ENCODE measurements at places on chromosomes 12 and 14.

DNA sequence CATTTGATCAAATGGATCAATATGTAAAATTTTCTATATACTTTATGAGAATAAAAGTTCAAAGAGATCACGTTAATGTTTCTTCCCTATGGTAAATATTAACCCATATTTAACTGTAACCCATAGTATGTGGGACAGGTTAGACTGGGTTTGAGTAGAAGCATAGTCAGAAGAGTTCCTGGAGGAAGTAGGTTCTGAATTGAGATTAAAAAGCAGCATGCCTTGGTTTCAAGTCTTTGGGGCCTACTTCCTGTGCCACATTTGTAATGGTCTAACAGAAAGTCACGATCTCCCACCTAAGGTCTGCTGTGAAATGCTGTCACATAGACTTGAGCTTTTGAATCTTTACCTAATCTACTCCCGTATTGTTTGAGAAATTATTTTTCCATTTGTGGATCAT lies 63.8 kb downstream of the FIGNL2 start:
- DNase-seq, result no peak

DNA sequence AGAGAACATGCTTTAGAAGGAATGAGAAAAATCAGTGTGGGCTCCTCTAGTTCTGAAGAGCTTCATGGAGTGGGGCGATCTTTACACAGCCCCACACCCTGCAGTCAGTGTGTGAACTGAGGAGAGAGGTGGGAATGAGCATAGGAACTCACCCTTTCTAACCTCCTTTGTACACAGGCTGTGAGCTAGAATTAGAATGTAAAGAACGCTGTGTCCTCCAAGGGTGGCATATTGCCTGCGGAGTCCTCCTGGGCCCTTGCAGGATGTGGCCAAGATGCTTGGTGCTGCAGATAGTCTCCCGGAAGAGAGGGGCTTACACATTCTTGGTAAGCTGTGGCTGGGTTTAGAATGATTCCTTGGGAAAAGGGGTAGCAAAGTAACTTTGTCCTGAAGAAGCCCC lies 43.9 kb downstream of the NINJ2 start:
- no peak for DNase-seq

DNA sequence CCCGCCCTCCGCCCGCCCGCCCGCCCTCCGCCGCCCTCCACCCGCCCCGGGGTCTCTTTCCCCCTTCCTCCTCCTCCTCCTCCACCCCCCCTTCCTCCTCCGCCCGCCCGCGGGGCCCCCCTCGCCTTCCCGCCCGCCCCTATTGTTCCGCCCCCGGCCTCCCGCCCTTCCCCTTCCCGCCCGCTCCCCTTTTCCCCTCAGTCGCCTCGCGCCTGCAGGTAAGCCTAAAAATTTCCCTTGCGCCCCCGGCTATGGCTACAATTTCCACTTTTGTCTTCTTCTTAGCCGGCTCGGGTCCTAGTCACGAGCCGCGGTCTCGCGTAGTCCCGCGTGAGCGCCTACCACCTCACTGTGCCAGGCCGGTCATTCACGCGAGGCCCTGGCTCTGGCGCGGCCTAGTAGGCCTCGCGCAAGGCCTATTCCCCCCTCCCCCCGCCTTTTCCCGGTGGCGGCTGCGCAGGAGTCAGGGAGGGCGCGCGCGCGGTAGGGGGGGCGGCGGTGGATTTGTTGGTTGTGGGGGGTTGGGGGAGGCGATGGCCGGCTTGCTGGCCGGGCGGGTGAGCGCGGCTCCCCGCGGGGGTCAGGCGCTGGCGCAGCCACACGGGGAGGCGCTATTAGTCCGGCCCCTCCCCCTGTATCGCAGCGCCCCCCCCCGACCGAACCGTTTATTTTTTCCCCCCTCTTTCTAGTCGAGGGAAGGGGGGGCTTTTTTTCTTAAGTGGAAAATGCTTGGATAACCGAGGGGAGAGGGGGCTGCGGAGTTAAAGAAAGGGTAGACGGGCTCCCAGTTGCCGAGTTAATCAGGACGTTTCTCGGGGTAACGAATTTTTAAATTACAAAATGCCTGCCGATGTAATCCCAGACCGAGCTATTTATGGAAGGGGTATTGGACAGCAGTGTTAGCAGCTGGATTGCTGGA lies 516 bp downstream of the PCBP2 start:
- DNase-seq, result peak; percentile 86

- peak; percentile 27 for DNase-seq
Measured at GRCh38 chr12:20601668-20602280, 93.4 kb upstream of the SLCO1C1 start.

GRCh38 chr12:112004041-112004440 lies 8.9 kb downstream of the TMEM116 start:
- no peak for DNase-seq

GRCh38 chr12:119180380-119181040 lies 1.8 kb downstream of the HSPB8 start:
- peak; percentile 15 for DNase-seq

GRCh38 chr14:76490735-76491134 lies 114.8 kb downstream of the ESRRB start:
- DNase-seq, result no peak

DNA sequence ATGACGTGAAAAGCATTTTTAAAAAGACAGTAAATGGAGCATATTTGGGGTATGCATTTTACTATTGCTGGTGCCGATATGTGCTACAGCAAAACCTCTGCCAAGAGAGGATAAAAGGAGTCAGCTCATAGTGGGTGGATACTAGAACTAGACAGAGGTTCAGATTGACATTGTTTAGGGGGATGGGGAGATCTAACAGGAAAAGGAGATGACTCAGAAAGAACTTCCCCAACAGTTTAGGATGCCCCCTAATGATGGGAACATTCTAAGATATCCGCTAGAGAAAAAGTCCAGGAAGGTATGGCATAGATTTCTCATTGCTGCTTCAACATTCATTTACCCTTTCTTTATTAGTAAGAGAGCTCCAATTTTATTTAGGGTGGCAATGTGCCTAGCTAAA lies 110.5 kb upstream of the CLEC14A start:
- DNase-seq, result peak; percentile 35

- no peak for DNase-seq
Measured at GRCh38 chr12:50842637-50843493, at the start of gene TMPRSS12. TMPRSS12 (plus strand) TSS chr12:50842926; CDS start chr12:50842965, 39 bp downstream.

DNA sequence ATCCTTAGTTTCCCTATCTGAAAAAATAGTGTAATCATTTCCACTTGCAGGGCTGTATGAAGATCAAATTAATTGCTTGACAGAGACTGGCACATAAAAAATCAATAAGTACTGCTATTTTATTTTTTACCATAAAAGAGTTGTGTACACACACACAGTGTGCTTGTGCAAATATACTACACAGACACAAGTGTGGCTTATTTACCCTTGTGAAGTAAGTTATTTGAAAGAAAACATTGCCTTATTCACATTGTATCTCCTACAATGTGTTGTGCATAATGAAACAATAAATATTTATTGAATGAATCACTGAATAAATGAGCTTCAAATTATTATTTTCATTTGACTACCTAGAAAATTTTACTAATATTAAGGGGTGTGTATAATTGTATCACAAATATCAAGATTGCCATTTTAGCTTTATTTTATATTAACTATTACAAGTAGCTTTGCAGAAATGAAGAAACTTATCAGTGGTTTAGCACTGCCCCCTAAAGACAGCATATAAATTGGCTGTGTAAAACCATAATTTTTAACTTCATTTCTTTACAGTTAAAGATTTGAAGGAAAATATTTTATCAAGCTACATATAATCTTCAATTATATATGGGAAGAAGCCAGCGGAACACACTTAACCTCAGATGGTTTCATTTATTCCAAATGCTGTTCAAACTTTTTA lies 11.3 kb downstream of the GARIN6 start:
- DNase-seq, result peak; percentile 21

DNA sequence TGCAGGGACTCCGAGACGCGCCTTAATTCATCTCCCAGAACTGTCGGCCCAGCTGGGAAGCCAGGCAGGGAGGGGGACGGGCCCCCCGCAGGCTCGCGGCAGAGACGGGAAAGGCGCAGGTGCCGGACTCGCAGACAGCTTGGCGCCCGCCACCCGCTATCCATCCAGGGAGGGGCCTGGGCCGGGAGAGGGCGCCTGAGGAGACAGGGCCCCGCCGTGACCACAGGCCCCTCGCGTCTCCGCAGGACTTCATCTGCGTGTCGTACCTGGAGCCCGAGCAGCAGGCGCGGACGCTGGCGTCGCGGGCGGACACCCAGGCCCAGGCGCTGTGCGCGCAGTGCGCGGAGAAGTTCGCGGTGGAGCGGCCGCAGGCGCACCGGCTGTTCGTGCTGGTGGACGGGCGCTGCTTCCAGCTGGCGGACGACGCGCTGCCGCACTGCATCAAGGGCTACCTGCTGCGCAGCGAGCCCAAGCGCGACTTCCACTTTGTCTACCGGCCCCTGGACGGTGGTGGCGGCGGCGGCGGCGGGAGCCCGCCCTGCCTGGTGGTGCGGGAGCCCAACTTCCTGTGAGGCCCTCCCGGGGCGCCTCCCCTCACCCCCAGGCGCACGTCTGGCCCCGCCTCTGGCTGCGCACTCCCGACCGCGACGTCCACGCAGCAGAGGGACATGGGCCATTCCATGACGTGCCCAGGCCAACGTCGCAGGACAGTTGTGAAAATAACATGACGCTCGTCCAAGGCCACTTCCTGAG lies 60.6 kb downstream of the LGMN start:
- no peak for DNase-seq

GRCh38 chr12:98870504-98870903 lies 225.4 kb downstream of the APAF1 start:
- DNase-seq, result no peak

- no peak for DNase-seq
Measured at GRCh38 chr12:49789992-49790391, 38.2 kb downstream of the NCKAP5L start.

GRCh38 chr12:21384261-21384660 lies 11.6 kb downstream of the IAPP start:
- no peak for DNase-seq

- no peak for DNase-seq
Measured at GRCh38 chr12:121751749-121752351, 39.3 kb downstream of the TMEM120B start.

- no peak for DNase-seq
Measured at GRCh38 chr12:93223440-93224426, 154.0 kb upstream of the NUDT4 start.

Data from ELR (cell line).